ENCODE measurements at places on chromosomes 16 and 17.
A peak's percentile ranks its signal among the peaks of the same experiment; 100 is the strongest.

DNA sequence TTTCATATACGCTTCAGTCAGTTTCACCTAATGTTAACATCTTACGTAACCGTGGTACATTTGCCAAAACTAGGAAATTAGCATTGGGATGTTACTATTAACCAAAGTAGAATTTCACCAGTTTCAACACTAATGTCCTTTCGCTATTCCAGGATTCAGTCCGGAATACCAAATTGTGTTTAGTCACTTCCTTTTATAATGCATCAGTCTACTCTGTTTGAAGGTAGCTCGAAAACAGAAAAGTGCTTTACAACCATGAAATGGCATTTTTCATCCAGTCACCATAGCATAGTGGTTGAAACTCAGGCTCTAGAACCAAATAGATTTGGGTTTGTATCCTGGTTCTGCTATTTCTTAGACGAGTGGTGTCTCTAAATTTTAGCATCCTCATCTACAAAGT is 29.4 kb downstream of the AP2B1 start:
- no peak for DNase-seq

- DNase-seq = no peak
These were observed 160.4 kb upstream of the PLCG2 start for GRCh38 chr16:81618661-81619060.

DNA sequence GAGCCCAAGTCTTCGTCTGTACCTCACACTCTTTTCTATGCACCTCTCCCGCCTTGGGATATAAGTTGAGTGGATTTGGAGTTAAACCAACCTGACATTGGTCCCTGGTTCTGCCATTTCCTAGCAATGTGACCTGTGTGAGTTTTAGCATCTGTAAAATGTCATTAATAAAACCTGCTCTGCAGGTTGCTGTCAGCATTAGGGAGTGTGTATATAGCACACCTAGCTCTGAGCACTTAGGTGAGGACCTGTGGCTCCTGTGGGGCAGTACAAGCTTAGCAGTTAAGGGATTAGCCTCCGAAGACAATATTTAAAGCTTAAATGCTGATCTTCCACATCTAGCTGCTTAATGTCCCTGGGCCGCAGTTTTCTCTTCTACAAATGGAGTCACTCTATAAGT is 248.0 kb downstream of the TMEM114 start:
- DNase-seq = no peak

GRCh38 chr16:84041881-84042280 is 714 bp downstream of the SLC38A8 start:
- DNase-seq = no peak

- DNase-seq = no peak
These were observed 611 bp downstream of the RRAD start for GRCh38 chr16:66924527-66925321.

DNA sequence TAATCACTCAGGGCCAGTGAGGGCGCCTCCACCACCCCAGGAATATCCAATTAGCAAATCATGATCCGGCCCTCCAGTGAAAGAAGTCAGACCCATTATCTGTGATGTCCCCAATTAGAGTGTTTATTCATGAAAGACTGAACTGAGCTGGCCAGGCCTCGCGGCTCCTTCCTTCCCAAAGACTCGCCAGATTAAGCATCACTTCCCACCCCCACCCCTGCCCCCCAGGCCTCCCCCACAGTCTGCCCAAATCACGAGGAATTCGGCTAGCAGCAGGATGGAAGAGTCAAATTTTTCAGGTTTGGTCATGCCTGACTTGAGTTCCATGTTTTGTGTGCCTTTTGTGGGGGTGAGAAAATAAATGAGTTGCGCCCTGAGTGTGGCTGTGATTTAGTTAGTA is 298.4 kb upstream of the SALL1 start:
- DNase-seq = no peak

DNA sequence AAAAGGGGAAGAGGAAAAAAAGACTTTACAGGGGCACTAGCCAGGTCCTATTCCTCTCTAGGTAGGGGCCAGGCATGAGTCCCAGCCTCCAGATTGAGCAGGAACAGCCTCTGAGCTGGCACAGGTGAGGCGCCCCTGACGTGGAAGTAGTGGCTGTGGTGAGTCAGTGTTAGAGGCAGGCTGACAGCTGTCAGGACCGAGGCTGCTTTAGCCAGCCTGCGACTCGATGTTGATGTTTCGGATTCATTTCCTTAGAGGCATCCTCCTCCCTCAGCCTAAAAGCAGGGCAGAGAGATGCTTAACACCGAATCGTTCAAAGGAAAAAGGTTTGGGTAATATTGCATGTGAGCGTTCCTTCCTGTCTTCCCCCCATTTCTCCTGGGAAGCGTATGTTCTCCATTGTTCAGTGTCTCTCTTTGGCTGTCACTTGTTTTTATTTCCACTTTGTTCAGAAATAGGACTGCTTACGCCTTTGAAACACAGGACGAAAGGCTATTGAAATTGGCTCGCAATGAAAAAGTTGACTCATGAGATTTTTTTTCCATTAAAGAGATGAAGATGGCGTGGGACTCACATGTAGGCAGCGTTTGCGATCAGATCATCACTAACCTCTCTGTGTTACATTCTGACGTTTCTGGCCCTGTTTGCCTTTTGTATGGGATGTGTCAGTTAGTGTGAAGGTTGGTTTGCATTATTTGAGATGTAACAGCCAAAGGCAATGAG is 1.3 kb downstream of the KIAA0513 start:
- DNase-seq = peak; percentile 68

GRCh38 chr17:79749156-79749815 is 18.5 kb downstream of the ENPP7 start:
- no peak for DNase-seq

DNA sequence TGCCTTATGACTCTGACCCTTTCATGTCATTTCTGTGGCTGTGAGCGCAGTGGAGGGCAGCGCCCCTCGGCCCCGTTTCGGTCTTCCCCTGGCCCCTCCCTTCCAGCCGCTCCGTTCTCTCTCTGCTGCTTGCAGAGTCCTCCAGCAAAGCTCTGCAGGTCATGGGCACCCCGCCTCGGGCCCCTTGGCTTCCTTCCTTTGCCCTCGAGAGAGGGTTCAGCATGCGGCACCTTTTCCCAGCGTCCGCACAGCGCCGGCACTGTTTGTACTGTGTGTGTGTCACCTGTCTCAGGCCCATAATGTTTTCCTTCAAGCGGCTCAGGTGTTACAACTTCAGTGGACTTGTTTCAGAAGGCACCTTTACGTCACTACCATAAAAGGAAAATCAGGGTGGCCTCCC is 98.5 kb downstream of the RAP1GAP2 start:
- DNase-seq = no peak

GRCh38 chr17:50817838-50818237 is 17.5 kb upstream of the WFIKKN2 start:
- DNase-seq = no peak

Data from stimulated activated CD8-positive, alpha-beta memory T cell treated with anti-CD3 and anti-CD28 coated beads, Interleukin-7, amount 100 ng/mL, for 4 hours (primary cell).